Activated naive CD4-positive, alpha-beta T cell treated with anti-CD3 and anti-CD28 coated beads for 36 hours (primary cell): ENCODE measurements at places on chromosomes 2 and 18. TPM values are rescaled to one million over a fixed set of nuclear protein-coding genes. Genes with fewer than 3 reads are reported as not detected.

DNA sequence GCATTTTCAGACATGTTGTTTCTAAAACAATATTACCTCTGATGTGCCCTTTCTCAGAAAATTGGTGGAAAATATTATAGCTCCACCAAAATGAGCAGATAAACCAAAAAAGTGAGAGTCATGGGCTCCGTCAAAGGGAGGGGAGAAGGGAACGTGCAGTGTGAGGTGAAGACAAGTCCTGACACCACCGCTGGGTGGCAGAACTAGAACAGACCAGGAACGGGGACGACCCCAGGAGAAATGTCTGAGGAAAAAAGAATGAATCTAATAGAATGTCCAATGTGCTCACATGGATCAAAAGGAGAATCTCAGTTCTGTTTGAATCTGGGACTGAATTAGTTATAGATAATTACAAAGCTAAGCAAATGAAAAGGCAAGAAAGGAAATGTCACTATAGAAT lies 22.6 kb upstream of the BCL2 start:
- H3K27me3 ChIP-seq: no peaks in the 10 kb centered on the region
- H3K27ac ChIP-seq: no peak overlapping the region
- peaks cover 7% of the 10 kb centered on the region for H3K4me1 ChIP-seq
- H3K36me3 ChIP-seq: peaks cover 54% of the 10 kb centered on the region
- peak; percentile 61 for DNase-seq

GRCh38 chr18:57409650-57410049 lies 25.5 kb upstream of the ONECUT2 start:
- no peak overlapping the region for H3K27ac ChIP-seq
- peaks cover 25% of the 10 kb centered on the region for H3K27me3 ChIP-seq
- H3K4me1 ChIP-seq: no peaks in the 10 kb centered on the region
- DNase-seq: no peak
- peaks cover 3% of the 10 kb centered on the region for H3K36me3 ChIP-seq

DNA sequence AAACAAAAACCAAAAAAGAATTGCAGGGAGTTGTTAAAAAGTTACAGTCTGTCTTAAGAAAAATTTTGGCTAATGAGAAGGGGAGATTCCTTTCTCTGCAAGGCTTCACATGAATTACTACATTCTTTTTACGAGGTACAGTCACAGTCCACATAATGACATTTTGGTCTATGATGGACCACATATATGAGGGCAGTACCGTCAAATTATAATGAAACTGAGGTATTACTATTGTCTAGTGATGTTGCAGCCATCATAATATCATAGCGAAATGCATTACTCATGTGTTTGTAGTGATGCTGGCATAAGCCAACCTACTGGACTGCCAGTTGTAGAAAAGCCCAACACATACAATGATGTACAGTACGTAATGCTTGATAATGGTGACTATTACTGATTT lies 12.5 kb downstream of the SERPINB7 start:
- no peaks in the 10 kb centered on the region for H3K27me3 ChIP-seq
- H3K4me3 ChIP-seq: no peak overlapping the region
- no peaks in the 10 kb centered on the region for H3K36me3 ChIP-seq
- DNase-seq: no peak
- peaks cover 6% of the 10 kb centered on the region for H3K4me1 ChIP-seq
- no peak overlapping the region for H3K27ac ChIP-seq

- no peak overlapping the region for H3K27ac ChIP-seq
- no peaks in the 10 kb centered on the region for H3K27me3 ChIP-seq
Measured at GRCh38 chr18:55634545-55634944, 46.6 kb upstream of the TCF4 start.

- H3K4me1 ChIP-seq: no peaks in the 10 kb centered on the region
- no peak overlapping the region for H3K27ac ChIP-seq
- H3K36me3 ChIP-seq: no peaks in the 10 kb centered on the region
- DNase-seq: no peak
Measured at GRCh38 chr2:218017211-218018053, 14.6 kb upstream of the TNS1 start.

GRCh38 chr18:8474661-8475060 lies 134.6 kb upstream of the RAB12 start:
- H3K36me3 ChIP-seq: no peaks in the 10 kb centered on the region
- H3K4me3 ChIP-seq: no peak overlapping the region
- no peaks in the 10 kb centered on the region for H3K4me1 ChIP-seq

- no peak overlapping the region for H3K4me3 ChIP-seq
- H3K4me1 ChIP-seq: peaks cover 23% of the 10 kb centered on the region
- H3K27me3 ChIP-seq: no peaks in the 10 kb centered on the region
- no peak for DNase-seq
- no peak overlapping the region for H3K27ac ChIP-seq
Measured at GRCh38 chr2:26237868-26238267, 6.6 kb downstream of the HADHA start.

DNA sequence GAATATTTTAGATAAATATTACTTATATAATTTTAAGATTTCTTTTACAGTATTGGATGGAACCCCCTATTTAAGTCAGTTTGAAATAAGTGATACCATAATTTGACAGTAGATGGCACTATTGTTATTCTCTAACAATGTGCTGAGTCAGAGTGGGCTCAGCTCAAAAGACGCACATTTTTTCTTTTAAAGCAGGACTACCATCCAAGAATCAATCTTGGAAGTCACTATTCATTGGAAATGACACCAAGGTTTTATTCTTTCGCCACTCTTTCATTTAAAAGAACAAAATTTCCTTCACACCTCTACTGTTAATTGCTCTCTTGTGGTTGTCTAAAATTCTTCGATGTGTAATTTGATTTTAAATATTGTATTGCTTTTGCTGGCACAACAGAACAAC lies 32.6 kb upstream of the SPAG16 start:
- no peaks in the 10 kb centered on the region for H3K4me1 ChIP-seq
- no peaks in the 10 kb centered on the region for H3K36me3 ChIP-seq
- peaks cover 6% of the 10 kb centered on the region for H3K27me3 ChIP-seq
- no peak overlapping the region for H3K27ac ChIP-seq

DNA sequence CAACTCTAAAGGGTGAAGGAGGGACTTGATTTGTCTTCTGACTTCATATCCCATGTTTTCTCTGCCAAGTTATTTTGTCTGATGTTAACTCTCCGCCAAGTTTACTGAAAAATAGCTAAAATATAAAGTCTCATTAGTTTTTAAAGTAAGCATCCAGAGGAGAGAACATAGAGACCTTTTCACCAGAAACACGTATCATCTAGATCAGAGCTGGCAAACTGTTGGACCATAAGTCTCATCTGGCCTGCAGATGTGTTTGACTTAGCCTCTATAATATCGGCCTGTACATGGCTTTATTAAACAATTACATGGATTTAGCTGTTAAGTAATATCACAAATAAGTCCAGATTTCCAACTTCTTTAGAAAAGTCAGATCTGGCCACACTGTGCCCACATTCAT lies 182.6 kb downstream of the PLCL1 start:
- H3K36me3 ChIP-seq: peaks cover 8% of the 10 kb centered on the region
- no peak overlapping the region for H3K4me3 ChIP-seq
- H3K27ac ChIP-seq: no peak overlapping the region
- DNase-seq: no peak

DNA sequence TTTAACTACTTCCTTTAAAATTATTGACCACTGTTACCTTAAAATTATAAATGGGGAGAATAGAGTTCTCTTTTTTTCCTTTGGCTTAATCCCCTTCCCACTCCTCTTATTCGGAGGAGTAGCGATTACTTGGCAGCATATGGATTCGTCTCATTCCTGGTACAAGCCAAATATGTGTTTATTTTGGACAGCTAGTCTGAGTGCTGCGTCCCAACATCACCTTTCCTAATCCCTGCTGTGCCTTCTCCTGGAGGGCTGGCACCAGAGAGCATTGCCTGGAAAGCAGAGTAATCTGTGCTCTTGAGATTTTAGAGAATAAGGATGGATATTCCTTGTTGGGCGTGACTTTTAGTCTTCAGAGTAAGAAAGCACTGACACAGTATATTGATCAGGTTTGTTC lies 185.6 kb downstream of the AGAP1 start:
- H3K4me1 ChIP-seq: no peaks in the 10 kb centered on the region
- H3K27ac ChIP-seq: no peak overlapping the region
- H3K36me3 ChIP-seq: no peaks in the 10 kb centered on the region
- no peak for DNase-seq
- peaks cover 12% of the 10 kb centered on the region for H3K27me3 ChIP-seq

DNA sequence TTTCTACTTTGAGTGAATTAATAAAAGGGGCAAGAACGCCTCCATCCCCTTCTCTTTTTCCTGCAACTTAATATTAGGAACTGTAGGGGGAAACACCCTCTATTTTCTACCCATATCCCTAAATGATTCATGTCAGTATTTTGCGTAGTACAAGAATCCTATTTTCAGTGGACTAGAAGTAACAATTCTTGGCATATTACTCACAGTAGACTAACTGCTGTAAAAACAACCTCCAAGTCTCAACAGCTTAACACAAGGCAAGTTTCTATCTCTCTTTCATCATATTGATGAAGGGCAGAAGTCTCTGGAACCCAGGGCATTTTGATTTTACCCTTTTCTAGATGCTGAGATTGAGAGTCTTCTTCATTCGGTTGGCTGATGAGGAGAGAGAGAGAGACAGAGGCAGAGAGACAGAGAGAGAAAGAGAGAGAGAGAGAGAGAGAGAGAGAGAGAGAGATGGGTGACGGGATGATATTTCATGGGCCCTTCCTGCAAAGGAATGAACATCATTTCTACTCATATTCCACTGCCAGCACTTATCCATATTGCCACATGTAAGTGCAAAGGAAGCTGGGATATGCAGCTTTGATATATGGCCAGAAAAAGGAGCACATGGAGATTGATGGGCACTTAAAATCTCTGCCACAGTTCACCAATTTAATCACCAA lies 481.6 kb downstream of the LPIN1 start:
- no peaks in the 10 kb centered on the region for H3K27me3 ChIP-seq
- no peak overlapping the region for H3K4me3 ChIP-seq
- H3K36me3 ChIP-seq: peaks cover 7% of the 10 kb centered on the region
- no peak overlapping the region for H3K27ac ChIP-seq
- DNase-seq: no peak
- H3K4me1 ChIP-seq: no peaks in the 10 kb centered on the region

DNA sequence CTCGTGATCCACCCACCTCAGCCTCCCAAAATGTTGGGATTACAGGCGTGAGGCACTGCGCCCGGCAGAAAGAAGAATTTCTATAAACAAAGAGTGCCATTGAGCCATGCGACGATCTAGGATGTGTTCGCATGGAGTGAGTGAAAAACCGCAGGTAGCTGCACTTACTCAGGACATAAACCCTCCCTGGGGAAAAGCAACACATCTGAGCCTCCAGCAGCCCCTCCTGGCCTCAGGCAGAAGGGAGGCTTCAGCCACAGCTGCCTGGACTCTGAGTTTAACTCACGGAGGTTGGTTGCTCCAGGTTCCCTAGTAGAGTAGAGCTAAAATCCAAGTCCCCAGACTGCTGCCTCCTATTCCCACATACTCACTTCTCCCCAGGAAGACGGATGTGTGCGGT lies 11.3 kb upstream of the STK25 start:
- H3K4me3 ChIP-seq: no peak overlapping the region
- peaks cover 8% of the 10 kb centered on the region for H3K27me3 ChIP-seq
- no peaks in the 10 kb centered on the region for H3K36me3 ChIP-seq
- no peak overlapping the region for H3K27ac ChIP-seq
- no peak for DNase-seq

- no peaks in the 10 kb centered on the region for H3K27me3 ChIP-seq
- H3K4me1 ChIP-seq: peaks cover 70% of the 10 kb centered on the region
- H3K4me3 ChIP-seq: no peak overlapping the region
Measured at GRCh38 chr18:23967321-23968089, 47.0 kb upstream of the TTC39C start.

- peaks cover 4% of the 10 kb centered on the region for H3K4me1 ChIP-seq
- H3K36me3 ChIP-seq: peaks cover 10% of the 10 kb centered on the region
- DNase-seq: no peak
- no peak overlapping the region for H3K27ac ChIP-seq
- no peak overlapping the region for H3K4me3 ChIP-seq
- H3K27me3 ChIP-seq: no peaks in the 10 kb centered on the region
Measured at GRCh38 chr2:171706152-171706803, 19.0 kb downstream of the DYNC1I2 start.

- H3K4me3 ChIP-seq: no peak overlapping the region
- H3K27me3 ChIP-seq: peaks cover 8% of the 10 kb centered on the region
- DNase-seq: no peak
Measured at GRCh38 chr2:15914596-15915385, 25.6 kb upstream of the MYCN start.

DSEL gene
- 0.10 TPM for total RNA-seq

B3GNT7 gene
- total RNA-seq: not detected

SERPINB5 gene
- total RNA-seq: not detected

EMX1 gene
- total RNA-seq: not detected

FBXO41 gene
- 11.0 TPM for total RNA-seq

UGT1A4 gene
- total RNA-seq: not detected
